Stimulated activated CD4-positive, alpha-beta T cell treated with anti-CD3 and anti-CD28 coated beads, Interleukin-1b, Interleukin-23, amount 100 ng/mL, for 24 hours (primary cell): ENCODE measurements at places on chromosomes 5 and 9.

GRCh38 chr9:136945333-136946227 lies 537 bp downstream of the C8G start:
- no peak for DNase-seq

- DNase-seq, result no peak
These were observed 3.5 kb downstream of the NRG2 start for GRCh38 chr5:140039561-140039960.

DNA sequence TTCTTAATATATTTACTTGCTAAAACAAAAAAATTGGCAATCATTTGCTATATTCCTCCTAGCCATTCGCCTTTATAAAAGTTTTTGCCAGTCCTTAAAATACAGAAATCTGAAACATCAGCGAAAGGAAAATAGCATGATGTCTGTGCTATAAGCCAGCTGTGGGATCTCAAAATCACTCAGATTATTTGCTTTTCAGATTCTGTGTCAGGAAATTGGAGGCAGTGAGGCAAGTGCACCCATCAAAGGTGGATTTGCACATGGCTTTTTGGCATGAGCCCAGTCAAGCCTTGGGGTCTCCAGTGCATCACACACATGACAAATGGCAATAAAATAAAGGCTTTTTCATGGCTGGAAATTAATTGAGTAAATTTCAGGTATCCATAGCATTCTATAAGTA lies 196.8 kb upstream of the DAPK1 start:
- DNase-seq, result no peak

DNA sequence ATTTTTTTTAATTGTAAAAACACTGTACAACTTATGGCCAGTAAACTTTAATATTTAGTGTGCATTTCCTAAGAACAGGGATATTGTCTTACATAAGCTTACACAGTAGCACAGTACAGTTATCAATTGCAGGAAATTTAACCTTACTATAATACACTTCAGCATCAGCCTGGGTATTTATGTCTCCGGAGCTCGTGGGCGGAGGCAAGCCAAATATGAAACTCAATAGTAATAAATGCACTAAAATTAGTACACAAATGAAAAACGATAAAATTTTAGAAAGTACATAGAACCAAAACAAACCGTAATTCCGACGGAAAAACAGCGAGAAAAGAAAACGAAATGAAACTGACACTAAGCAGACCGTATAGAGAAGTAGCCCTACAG lies 91.2 kb downstream of the ANXA2R start:
- no peak for DNase-seq

DNA sequence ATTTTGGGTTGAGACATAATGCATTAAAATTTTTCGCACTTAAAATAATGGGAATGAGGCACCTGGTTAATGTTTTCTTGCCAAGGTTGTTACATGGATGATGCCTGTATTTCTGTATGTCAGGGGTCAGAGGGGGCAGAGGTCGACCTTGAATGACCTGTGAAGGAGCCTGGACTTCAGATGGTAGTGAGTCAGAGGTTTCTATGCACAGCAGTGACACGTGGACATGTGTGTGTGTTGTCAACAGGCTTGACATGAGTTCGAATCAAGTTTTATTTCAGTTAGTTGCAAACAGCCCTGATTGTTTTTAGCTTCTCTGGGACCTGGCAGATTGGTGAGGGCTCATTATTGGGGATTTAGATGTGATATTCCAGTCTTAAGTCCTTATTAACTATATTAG lies 3.6 kb downstream of the IL5 start:
- DNase-seq, result no peak

- no peak for DNase-seq
These were observed 342.2 kb downstream of the LRRC70 start for GRCh38 chr5:62920856-62921255.

DNA sequence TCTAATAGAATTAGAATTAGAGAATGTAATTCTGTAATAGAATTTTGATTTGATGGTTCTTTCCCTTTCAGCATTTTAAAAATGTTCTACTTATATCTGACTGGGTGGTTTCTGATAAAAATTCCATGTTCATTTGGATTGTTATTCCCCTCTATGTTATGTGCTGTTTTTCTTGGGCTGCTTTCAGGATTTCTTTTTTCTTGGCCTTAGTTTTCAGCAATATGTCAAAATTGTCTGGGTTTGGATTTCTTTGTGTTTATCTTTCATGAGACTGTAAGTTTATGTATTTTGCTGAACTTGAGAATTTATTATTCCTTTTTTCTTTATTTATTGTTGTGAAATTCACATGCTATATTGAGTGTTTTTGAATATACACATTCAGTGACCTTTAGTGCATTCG lies 189.1 kb downstream of the RANBP17 start:
- DNase-seq, result no peak
